Activated T-cell treated with anti-CD3 and anti-CD28 coated beads, Interleukin-2, amount 50 U/mL, for 72 hours (primary cell): ENCODE measurements at places on chromosomes 3 and 15.

GRCh38 chr3:29609328-29609811, 328.5 kb downstream of the RBMS3 start:
- no peak overlapping the region for H3K4me3 ChIP-seq
- no peaks in the 10 kb centered on the region for H3K4me1 ChIP-seq
- no peaks in the 10 kb centered on the region for H3K27me3 ChIP-seq
- no peak overlapping the region for H3K27ac ChIP-seq

DNA sequence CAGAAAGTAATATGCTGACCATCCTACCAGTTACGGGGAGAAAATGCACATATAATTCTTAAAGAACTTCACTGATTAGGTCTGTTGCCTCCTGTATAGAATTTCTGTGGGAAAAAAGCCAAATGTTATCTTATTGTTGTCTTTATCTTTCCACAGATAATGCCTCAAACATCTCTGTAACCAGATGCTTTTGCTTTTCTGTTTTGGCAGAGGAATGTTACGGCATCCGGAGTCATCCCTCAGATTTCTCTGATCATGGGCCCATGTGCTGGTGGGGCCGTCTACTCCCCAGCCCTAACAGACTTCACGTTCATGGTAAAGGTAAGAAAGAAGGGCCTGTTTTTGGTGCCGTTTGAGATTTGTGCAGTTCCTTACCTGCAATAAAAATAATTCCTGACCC, 33.5 kb downstream of the PCCB start:
- H3K27me3 ChIP-seq = no peaks in the 10 kb centered on the region
- no peak overlapping the region for H3K27ac ChIP-seq
- DNase-seq = no peak
- H3K4me3 ChIP-seq = no peak overlapping the region
- peaks cover 21% of the 10 kb centered on the region for H3K36me3 ChIP-seq
- H3K4me1 ChIP-seq = no peaks in the 10 kb centered on the region

DNA sequence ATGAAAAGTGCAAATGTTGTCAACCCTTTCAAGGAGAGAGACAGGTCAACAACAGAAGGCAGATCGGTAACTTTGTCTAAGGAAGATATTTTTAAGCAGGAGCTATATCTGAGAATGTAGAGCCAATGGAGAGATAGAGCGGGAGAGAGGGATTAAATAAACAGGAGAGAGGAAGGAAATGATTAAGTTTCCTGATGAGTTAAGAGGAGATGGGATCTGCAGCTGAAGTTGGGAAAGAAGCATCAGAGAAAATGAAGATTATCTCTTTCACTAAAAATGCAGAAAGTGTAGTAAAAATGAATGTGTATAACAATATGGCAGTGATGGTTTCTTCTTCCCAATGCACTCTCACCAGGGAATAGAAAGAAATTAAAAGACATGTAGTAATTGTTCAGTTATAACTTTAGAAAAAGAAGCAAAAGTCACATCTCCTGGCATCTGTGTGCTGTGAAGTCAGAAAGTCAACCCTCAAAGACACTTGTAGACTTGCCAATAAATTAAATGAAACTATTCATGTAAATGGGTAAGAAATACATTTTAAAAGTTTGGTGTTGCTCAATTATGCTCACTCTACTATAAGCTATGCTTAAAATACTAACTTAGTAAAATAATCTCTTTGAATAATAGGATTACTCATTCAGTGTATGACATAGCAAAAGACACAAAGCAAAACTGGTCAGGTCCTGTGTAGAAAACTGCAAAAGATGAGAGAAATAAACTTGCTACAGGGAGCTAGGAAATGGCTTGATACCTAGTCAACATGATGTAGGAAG, 264.6 kb downstream of the ZIC4 start:
- H3K27me3 ChIP-seq = no peaks in the 10 kb centered on the region
- H3K27ac ChIP-seq = no peak overlapping the region
- no peaks in the 10 kb centered on the region for H3K4me1 ChIP-seq
- DNase-seq = no peak

DNA sequence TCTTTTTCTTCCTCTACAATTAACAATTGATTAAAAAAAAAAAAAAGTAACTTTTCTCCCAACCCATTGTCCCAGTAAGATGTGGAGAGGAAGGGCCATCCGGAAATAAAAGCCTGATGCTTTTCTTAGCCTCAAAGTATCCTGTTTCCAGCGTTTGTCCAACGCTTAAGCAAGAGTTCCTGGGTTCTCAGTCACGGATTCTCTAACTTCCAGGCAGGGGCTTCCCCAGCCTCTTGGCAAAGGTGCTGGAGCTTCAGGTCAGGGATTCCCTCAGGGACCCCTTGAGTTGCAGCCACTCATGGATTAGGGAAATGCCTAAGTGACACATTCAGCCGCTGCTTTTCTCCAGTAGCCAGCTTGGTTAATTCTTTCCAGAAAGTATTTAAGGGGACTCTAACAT, 22.3 kb upstream of the C2CD4B start:
- H3K4me1 ChIP-seq = no peaks in the 10 kb centered on the region
- no peak overlapping the region for H3K4me3 ChIP-seq
- no peak overlapping the region for H3K27ac ChIP-seq
- no peaks in the 10 kb centered on the region for H3K36me3 ChIP-seq
- peaks cover 28% of the 10 kb centered on the region for H3K27me3 ChIP-seq
- DNase-seq = no peak

DNA sequence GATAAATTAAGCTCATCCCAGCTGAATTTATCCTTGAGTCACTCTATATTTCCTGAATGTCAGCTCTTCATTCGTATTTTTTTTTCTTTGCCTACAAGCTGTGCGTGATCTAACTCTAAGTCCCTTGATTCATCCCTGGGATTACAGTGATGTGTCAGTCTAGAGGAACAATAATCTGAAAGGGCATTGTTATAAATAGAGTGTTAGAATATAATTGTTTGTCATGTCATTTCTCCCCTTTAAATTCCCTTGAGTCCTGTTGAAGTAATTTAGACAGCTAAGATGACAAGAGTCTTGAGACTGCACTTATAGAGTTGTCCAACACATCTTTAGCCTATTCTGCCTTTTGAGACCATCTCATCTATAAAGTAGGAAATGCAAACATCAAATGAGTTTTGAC, 621.8 kb downstream of the ZIC1 start:
- H3K4me1 ChIP-seq = no peaks in the 10 kb centered on the region
- no peak for DNase-seq
- H3K4me3 ChIP-seq = no peak overlapping the region
- H3K36me3 ChIP-seq = no peaks in the 10 kb centered on the region
- H3K27me3 ChIP-seq = no peaks in the 10 kb centered on the region

- H3K27ac ChIP-seq = peak overlapping the region; percentile 91
- peaks cover 83% of the 10 kb centered on the region for H3K4me1 ChIP-seq
- DNase-seq = no peak
- no peaks in the 10 kb centered on the region for H3K36me3 ChIP-seq
- no peaks in the 10 kb centered on the region for H3K27me3 ChIP-seq
- peak overlapping the region; percentile 79 for H3K4me3 ChIP-seq
Observed at GRCh38 chr3:152309535-152310307, 41.0 kb downstream of the MBNL1 start.

GRCh38 chr3:158456114-158456513, 114.9 kb upstream of the MLF1 start:
- DNase-seq = no peak
- H3K27me3 ChIP-seq = no peaks in the 10 kb centered on the region
- no peaks in the 10 kb centered on the region for H3K36me3 ChIP-seq
- no peaks in the 10 kb centered on the region for H3K4me1 ChIP-seq
- no peak overlapping the region for H3K27ac ChIP-seq
- no peak overlapping the region for H3K4me3 ChIP-seq

DNA sequence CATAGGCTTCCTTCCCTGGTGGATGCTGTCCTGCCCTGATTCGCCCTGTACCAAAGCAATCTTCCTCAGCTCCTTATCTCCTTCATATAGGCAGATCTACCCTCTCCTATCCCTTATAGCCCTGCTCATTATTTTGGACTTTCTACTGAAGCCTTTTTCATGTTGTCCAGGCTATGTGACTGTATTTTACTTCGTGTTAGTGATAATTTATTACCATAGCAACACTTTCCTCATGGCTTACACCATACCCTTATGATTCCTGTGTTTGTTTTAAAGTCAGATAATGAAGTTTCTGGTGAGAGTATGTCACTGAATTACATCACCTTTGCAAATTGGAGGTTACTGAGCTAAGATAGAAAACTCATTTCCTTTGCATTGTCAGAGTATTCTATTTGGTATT, 352.6 kb downstream of the NLGN1 start:
- H3K36me3 ChIP-seq = no peaks in the 10 kb centered on the region
- H3K4me3 ChIP-seq = no peak overlapping the region
- H3K4me1 ChIP-seq = no peaks in the 10 kb centered on the region
- H3K27me3 ChIP-seq = no peaks in the 10 kb centered on the region

DNA sequence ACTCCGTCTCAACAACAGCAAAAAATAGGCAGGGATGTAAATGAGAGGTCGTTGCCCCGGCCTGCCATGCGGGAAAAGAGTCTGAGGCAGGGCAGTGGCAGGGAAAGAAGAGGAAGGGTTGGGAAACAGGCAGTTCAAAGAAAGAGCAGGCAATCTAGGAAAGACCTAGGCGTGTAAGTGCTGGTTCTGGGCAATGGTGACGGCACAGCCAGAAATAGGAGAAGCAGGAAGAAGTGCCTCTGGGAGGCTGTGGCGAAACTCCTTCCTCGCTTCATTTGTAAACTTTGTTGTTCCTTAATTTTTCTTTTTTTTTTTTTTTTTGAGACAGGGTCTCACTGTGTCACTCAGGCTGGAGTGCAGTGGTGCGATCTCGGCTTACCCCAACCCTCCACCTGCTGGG, 4.3 kb downstream of the SLC51A start:
- peaks cover 17% of the 10 kb centered on the region for H3K4me1 ChIP-seq
- no peak overlapping the region for H3K4me3 ChIP-seq
- H3K27ac ChIP-seq = no peak overlapping the region
- peaks cover 7% of the 10 kb centered on the region for H3K27me3 ChIP-seq
- H3K36me3 ChIP-seq = no peaks in the 10 kb centered on the region

DNA sequence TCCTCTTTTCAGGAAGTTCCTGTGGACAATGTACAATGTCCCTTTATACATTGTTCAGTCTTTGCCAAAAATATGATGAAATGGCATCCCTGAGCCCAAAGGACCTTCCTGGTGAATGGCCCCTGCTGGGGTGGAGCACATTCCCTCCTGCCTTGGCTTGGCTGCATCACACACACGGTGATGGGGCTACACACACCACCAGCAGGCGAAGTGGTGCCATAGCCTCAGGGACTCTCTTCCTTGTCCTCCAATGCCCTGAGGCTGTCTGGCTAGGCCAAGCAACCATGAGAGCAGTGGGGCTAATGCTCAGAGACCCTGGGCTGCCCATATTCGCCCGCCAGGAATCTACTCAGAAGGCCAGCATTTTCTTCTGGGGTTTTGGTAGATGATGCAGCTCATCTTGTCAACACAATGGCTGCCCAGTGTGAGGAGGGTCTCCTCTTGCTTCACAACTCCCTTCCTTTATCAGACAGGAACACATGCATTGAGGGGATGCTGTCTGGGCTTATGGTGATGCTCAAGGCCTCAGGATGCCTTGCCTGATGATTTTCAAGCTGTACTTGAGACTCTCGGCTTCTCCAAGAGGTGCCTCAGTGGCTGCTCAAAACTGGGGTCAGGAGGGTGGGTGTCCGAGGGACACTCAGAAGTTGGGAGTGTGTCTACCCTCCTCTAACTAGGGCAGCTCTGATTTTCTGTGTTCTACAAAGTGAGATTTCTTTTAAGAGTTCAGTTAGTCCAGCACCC, 40.9 kb upstream of the EPHB1 start:
- H3K4me1 ChIP-seq = no peaks in the 10 kb centered on the region
- H3K27me3 ChIP-seq = no peaks in the 10 kb centered on the region
- no peak overlapping the region for H3K27ac ChIP-seq

- no peaks in the 10 kb centered on the region for H3K4me1 ChIP-seq
- H3K36me3 ChIP-seq = no peaks in the 10 kb centered on the region
- no peak for DNase-seq
- no peaks in the 10 kb centered on the region for H3K27me3 ChIP-seq
Observed at GRCh38 chr3:85603378-85603777, 644.6 kb downstream of the CADM2 start.
